ENCODE measurements at places on chromosomes 2 and 18. TPM values are rescaled to one million over a fixed set of nuclear protein-coding genes. Genes with fewer than 3 reads are reported as not detected.

- H3K27ac ChIP-seq, result no peak overlapping the region
- H3K4me3 ChIP-seq, result no peak overlapping the region
- DNase-seq, result no peak
- no peaks in the 10 kb centered on the region for H3K27me3 ChIP-seq
- H3K4me1 ChIP-seq, result no peaks in the 10 kb centered on the region
- H3K36me3 ChIP-seq, result no peaks in the 10 kb centered on the region
These were observed 162.4 kb downstream of the ZNF521 start for GRCh38 chr18:25189391-25190185.

Gene DLGAP1
- total RNA-seq, result 3.8 TPM

Gene GALNT14
- 0.83 TPM for total RNA-seq

Gene DSEL
- 11.1 TPM for total RNA-seq

DNA sequence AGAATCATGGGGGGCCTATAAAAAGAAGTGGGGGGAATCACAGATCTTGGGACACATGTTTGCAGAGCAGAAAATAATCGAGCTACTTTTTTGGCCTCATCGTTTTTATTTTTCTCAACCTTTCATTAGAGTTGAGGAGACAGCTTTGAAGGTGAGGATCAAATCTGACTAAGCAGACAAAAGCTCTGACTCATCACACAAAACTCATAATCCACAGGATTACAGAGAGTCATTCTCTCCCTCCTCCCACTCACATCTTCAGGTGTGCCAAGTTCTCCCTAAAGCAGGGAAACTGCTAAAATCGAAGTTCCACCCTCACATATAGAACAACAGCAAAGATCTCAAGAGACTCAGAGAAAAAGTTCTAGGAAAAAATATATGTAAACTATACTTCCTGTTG, 15.6 kb downstream of the BAZ2B start:
- no peaks in the 10 kb centered on the region for H3K27me3 ChIP-seq
- H3K27ac ChIP-seq, result no peak overlapping the region
- no peak overlapping the region for H3K4me3 ChIP-seq
- peaks cover 15% of the 10 kb centered on the region for H3K4me1 ChIP-seq
- H3K36me3 ChIP-seq, result no peaks in the 10 kb centered on the region
- no peak for DNase-seq

DNA sequence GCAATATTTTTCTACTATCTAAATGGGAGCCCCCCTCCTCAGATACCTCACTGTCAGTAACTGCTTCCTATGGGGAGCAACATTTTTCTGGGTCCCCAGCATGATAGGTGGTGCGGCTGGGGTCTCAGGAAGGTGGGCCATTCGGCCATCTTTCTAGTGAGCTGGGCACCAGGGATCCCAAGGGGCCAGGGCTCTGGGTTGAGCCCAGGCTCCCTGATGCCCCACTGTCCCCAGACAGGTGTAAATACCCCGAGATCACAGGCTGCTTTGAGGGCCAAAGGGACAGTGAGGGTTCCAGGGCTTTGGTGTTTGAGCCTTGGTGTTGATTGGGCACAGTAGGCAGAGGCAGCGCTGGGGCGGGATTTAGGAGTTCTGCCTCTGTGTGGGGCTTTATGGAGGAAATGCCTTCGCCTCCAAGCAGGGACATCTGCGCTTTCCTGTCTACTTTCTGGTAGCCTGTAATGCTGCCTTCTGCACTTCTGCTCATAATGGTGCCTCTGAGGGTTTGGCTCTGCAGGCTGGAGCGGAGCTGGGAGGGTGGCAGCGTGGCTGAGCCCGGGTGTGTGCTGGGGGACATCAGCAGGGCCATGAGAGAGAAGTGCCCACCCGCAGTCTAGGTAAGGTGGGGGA, 5.3 kb downstream of the ITM2C start:
- H3K36me3 ChIP-seq, result no peaks in the 10 kb centered on the region
- peaks cover 28% of the 10 kb centered on the region for H3K4me1 ChIP-seq
- no peak for DNase-seq
- H3K27ac ChIP-seq, result no peak overlapping the region
- H3K27me3 ChIP-seq, result peaks cover 2% of the 10 kb centered on the region
- H3K4me3 ChIP-seq, result no peak overlapping the region

- H3K36me3 ChIP-seq, result no peaks in the 10 kb centered on the region
- no peaks in the 10 kb centered on the region for H3K27me3 ChIP-seq
- H3K27ac ChIP-seq, result peak overlapping the region; percentile 94
- no peak for DNase-seq
- H3K4me1 ChIP-seq, result peaks cover 75% of the 10 kb centered on the region
- no peak overlapping the region for H3K4me3 ChIP-seq
These were observed 11.9 kb downstream of the GNLY start for GRCh38 chr2:85706063-85706462.

DNA sequence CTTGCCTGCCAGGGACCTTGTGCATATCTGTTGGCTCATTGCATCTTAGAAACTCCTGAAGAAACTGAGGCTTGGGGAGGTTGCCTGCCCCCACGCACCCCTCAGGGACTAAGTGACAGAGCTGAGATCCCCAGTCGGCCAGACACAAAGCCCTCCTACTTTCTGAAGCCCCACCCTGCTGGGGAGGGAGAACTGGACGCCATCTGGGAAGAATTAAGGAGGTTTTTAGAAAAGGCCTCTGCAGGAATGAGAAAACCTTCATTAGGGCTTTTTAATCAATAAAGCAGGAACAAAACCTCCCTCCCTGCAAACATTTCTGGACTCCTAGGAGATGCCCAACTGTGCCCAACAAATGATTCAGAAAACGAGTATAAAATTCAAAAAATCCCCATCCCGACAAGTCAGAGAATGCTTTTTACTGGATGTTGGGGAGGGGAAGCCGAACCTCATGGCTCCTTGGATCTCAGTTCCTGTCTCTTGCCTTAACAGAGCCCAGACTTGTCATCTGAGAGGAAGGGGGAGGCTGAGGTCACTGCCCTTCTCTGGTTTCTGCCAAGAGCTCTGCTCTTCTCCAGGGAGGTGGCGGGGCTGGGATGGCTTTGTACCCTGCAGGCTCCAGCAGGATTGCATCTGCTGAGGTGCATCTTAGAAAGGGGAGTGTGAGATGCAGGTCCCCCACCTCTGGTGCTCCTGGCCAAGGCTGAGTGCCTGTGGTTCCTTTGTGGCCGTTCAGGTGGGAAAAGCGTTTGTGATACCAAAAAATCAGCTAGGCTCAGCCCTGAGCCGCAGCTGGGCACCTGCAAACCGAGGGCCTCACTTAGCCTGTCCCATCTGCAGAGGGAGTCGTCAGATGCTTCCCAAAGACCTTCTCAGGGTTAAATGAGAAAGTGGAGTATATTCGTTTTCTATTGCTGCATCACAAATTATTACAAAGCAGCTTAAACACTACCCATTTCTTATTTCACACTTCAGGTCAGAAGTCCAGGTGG, 142.4 kb downstream of the ZFP36L2 start:
- peaks cover 58% of the 10 kb centered on the region for H3K4me1 ChIP-seq
- peak overlapping the region; percentile 88 for H3K27ac ChIP-seq
- no peak overlapping the region for H3K4me3 ChIP-seq
- H3K36me3 ChIP-seq, result no peaks in the 10 kb centered on the region

Gene ITGB6
- 65.2 TPM for total RNA-seq

GRCh38 chr2:141468761-141469160, 662.1 kb downstream of the LRP1B start:
- H3K27ac ChIP-seq, result no peak overlapping the region
- H3K4me1 ChIP-seq, result no peaks in the 10 kb centered on the region
- no peak overlapping the region for H3K4me3 ChIP-seq
- no peaks in the 10 kb centered on the region for H3K36me3 ChIP-seq

Gene CERKL
- 1.7 TPM for total RNA-seq

DNA sequence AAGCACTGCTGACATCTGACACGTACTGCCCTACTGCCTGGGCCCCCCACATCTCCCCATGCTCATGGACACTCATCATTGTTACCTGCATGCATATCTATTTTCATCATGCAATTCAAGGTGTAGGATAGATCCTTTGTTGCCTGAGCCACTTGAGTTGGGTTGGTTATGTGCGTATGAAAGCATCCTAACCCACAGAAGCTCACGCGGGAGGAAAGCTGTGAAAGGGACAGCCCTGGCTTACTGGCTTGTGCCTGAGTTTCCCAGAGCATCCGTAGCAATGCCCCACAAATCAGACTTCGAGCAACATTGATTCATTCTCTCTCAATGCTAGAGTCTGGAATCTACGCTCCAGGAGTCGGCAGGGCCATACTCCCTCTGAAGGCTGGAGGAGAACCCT, 285.5 kb downstream of the PHLPP1 start:
- H3K27ac ChIP-seq, result no peak overlapping the region
- no peaks in the 10 kb centered on the region for H3K36me3 ChIP-seq
- DNase-seq, result no peak
- no peaks in the 10 kb centered on the region for H3K27me3 ChIP-seq

GRCh38 chr2:75088791-75089190, 110.5 kb downstream of the TACR1 start:
- no peak for DNase-seq
- no peak overlapping the region for H3K27ac ChIP-seq
- no peaks in the 10 kb centered on the region for H3K36me3 ChIP-seq

DNA sequence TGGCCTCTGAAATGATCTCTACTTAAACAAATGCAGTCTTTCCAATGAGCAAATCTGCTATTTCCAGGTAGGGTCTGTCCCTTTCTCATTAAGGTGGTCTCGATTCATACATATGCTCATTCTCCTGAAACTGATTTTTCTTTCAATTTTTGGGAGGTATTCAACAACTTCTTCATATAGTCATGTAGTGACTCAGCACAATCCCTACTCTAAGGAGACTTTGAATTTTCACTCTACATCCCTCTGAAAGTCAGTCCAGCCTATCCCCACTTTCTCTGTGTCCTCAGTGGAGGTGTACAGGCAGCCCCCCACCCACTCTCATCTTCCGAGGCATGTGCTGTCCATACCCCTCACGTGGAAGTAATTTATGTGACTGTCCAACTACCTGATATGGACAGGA, 99.9 kb upstream of the ACAA2 start:
- no peaks in the 10 kb centered on the region for H3K4me1 ChIP-seq
- no peak overlapping the region for H3K4me3 ChIP-seq
- no peak for DNase-seq
- H3K27ac ChIP-seq, result no peak overlapping the region
- H3K36me3 ChIP-seq, result no peaks in the 10 kb centered on the region

Gene RFX8
- total RNA-seq, result not detected

DNA sequence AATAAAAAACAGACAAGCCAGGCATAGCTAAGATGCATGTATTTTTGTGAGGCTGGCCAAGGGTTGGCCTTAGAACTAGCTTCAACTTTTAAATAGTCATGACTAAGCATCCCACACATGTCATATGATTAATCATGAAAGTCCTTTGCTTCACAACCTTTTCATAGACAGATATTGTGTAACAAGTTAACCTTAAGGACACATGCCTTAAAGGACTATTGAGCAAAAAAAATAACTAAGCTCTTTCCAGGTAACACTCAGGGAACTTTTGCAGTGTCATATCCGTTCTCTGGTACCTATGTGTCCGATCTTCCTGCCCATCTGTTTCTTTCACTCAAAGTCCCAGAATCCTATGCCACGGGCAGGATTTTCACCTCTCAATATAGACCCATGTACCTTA, 498.4 kb downstream of the STK39 start:
- no peaks in the 10 kb centered on the region for H3K36me3 ChIP-seq
- DNase-seq, result no peak
- H3K27ac ChIP-seq, result no peak overlapping the region
- H3K4me1 ChIP-seq, result no peaks in the 10 kb centered on the region

GRCh38 chr2:128503399-128504245, 185.0 kb upstream of the HS6ST1 start:
- no peak overlapping the region for H3K27ac ChIP-seq
- peaks cover 4% of the 10 kb centered on the region for H3K4me1 ChIP-seq
- H3K4me3 ChIP-seq, result no peak overlapping the region
- no peak for DNase-seq
- no peaks in the 10 kb centered on the region for H3K27me3 ChIP-seq

GRCh38 chr2:12451726-12452125, 265.0 kb upstream of the TRIB2 start:
- H3K36me3 ChIP-seq, result no peaks in the 10 kb centered on the region
- no peaks in the 10 kb centered on the region for H3K27me3 ChIP-seq
- H3K4me3 ChIP-seq, result peak overlapping the region; percentile 28
- no peak for DNase-seq
- peak overlapping the region; percentile 53 for H3K27ac ChIP-seq
- H3K4me1 ChIP-seq, result peaks cover 22% of the 10 kb centered on the region

Gene CFC1
- total RNA-seq, result not detected

Gene GDF7
- 0.62 TPM for total RNA-seq

DNA sequence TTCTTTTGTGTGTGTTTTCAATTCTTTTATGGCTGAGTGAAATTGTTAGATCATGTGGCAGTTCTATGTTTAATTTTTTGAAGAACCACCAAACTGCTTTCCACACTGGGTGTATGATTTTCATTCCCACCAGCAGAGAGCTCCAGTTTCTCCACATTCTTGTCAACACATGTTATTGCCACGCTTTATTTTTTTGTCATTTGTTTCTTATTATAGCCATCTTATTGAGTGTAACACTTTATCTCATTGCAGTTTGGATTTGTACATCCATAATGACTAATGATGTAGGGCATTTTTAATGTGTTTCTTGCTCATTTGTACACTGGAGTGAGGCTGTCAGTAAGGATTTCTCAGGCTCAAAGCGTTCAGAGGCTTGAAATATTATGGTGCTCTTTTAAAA, 184.2 kb downstream of the PIEZO2 start:
- no peaks in the 10 kb centered on the region for H3K27me3 ChIP-seq
- H3K36me3 ChIP-seq, result no peaks in the 10 kb centered on the region
- H3K4me1 ChIP-seq, result no peaks in the 10 kb centered on the region
- H3K27ac ChIP-seq, result no peak overlapping the region
- no peak overlapping the region for H3K4me3 ChIP-seq

- no peak overlapping the region for H3K4me3 ChIP-seq
- no peak overlapping the region for H3K27ac ChIP-seq
- H3K27me3 ChIP-seq, result peaks cover 16% of the 10 kb centered on the region
- no peaks in the 10 kb centered on the region for H3K36me3 ChIP-seq
These were observed 15.0 kb upstream of the NTSR2 start for GRCh38 chr2:11684894-11685460.
